ENCODE measurements at places on chromosomes 5 and 9.

GRCh38 chr5:180367300-180367699 lies 14.2 kb upstream of the GFPT2 start:
- no peak for DNase-seq

- DNase-seq = no peak
Measured at GRCh38 chr9:116697362-116697761, 10.3 kb downstream of the TRIM32 start.

DNA sequence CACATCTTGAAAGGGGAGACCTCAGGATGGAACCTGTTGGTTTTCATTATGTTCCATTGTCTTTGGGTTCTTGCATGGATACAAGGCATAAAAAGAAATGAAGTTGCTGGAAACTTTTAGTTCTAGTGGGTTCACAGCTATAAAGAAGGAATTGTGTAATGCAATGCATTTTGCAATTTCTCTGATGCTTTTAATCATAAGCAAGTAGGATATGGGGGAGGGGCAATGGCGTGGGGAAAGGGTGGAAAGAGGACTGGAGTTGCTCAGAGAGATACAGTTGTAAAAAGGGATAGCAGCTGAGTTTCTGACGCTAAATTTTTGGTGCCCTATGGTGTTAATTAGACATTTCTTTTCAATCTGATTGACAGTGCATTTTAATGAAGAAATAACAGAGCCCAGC lies 88.6 kb upstream of the FANCC start:
- peak; percentile 48 for DNase-seq

GRCh38 chr9:122176916-122177315 lies 17.2 kb downstream of the MORN5 start:
- DNase-seq = no peak

- peak; percentile 67 for DNase-seq
Measured at GRCh38 chr5:56950626-56951125, 1.2 kb downstream of the MIER3 start.

DNA sequence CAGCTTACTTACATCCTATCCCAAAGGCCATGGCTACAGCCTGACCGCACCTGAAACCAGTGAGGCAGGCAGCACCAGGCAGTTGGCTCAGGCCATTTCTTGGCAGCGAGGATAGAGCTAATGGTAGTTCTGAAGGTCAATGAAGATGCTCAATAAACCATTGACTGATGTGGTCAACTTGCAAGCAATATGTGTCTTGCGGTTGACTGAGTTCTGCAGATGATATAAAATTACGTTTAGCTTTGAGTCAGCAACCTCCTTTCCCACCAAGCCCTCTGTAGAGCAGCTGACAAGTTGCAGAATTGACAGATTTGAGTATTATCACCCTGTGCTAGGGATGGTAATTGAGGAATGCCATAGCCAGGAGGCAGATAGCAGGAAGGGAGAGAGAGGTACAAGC lies 189.0 kb upstream of the PUM3 start:
- DNase-seq = no peak

GRCh38 chr9:134807716-134808446 lies 72.7 kb upstream of the FCN2 start:
- peak; percentile 29 for DNase-seq

GRCh38 chr9:109779711-109780452 lies at the start of gene PALM2AKAP2:
Gene PALM2AKAP2, plus strand, starts transcription at chr9:109780198. Its CDS starts 291 bp downstream, at chr9:109780489.
- DNase-seq = no peak

DNA sequence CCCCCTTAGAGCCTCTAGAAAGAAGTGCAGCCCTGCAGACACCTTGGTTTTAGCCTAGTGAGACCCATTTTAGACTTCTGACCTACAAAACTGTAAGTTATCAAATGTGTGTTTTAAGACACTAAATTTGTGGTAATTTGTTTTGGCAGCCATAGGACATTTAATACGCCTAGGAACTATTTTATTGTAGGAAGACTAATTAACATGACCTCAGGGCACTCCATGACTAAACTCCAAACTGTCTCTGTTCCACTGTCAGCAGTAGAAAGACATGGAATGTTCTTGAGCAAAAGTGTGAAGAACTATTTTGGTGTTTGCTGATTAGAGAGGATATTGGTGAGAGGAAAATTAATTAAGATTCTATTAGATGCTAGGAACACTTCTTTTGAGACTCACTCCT lies 4.1 kb upstream of the APC start:
- DNase-seq = no peak
